Retinal pigment epithelial cell (primary cell): ENCODE measurements at places on chromosomes 5 and 9.

GRCh38 chr5:893137-893506 lies 438 bp downstream of the TRIP13 start:
- DNase-seq, result no peak

GRCh38 chr5:7753596-7753995 lies 97.3 kb downstream of the CFAP90 start:
- no peak for DNase-seq

DNA sequence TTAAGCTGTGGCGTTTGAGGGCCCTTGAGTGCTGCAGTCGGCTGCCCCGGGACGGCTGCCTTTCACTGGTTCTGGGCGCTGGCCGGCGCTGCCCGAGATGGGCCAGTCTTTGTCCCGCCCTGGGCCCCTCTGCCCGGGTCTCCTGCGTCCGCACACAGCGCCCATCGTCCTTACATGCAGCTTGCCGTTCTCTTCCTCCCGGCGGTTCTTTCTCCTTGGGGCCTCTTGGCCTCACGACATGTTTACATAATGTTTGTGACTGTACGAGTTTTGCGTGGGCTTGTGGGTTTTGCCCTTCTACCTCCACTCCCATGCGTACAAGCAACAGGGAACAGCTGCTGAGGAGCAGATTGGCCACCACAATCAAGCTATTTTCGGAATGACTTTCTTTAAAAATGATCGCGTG lies 618 bp downstream of the TNPO1 start:
- DNase-seq, result no peak

DNA sequence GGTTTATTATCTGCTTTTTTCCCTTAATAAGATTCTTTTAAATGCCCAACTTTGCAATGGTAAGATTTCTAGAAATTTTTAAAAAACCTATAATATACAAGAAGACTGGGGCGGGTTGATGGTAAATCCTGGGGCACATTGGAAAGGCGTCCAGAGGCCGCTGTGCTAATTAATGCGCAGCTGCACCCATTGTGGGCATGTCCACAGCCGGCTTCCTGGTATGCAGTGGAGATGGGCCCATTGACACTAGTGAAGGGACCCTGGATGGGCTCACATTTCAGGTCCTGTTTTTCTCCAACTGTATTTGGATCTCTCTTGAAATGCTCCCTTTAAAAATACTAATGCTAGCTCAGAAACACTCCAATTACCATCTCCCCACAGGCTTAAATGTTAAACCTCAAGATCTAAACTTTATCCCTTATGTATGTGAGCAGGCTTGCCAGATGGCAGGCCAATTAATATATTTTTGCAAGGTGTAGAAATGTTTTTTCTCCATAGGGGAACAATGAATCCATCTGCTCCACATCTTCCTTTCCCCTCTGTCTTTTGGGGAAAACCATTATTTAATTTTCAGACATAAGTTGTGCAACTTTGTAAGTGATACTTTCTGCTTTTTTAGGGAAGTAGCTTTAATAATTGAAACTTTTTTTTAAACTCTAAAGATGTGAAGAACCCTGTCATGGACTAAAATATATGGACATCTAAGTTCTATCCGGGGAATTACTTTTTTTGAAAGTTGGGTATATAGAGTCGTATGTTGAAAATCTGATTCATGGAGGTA lies 177.3 kb downstream of the CD180 start:
- DNase-seq, result no peak

GRCh38 chr5:139396691-139397090 lies 1.8 kb upstream of the PROB1 start:
- no peak for DNase-seq

- no peak for DNase-seq
Observed at GRCh38 chr5:177428574-177429217, 2.2 kb downstream of the GRK6 start.

GRCh38 chr5:144712090-144712489 lies 541.4 kb downstream of the KCTD16 start:
- DNase-seq, result no peak

- no peak for DNase-seq
Observed at GRCh38 chr5:74313896-74314295, 326.6 kb downstream of the ENC1 start.

GRCh38 chr5:170860818-170861666 lies 776 bp upstream of the RANBP17 start:
- no peak for DNase-seq

GRCh38 chr9:113906411-113907110 lies 30.5 kb downstream of the ZNF618 start:
- DNase-seq, result no peak

- no peak for DNase-seq
Observed at GRCh38 chr5:32388432-32389129, 56.0 kb downstream of the ZFR start.

DNA sequence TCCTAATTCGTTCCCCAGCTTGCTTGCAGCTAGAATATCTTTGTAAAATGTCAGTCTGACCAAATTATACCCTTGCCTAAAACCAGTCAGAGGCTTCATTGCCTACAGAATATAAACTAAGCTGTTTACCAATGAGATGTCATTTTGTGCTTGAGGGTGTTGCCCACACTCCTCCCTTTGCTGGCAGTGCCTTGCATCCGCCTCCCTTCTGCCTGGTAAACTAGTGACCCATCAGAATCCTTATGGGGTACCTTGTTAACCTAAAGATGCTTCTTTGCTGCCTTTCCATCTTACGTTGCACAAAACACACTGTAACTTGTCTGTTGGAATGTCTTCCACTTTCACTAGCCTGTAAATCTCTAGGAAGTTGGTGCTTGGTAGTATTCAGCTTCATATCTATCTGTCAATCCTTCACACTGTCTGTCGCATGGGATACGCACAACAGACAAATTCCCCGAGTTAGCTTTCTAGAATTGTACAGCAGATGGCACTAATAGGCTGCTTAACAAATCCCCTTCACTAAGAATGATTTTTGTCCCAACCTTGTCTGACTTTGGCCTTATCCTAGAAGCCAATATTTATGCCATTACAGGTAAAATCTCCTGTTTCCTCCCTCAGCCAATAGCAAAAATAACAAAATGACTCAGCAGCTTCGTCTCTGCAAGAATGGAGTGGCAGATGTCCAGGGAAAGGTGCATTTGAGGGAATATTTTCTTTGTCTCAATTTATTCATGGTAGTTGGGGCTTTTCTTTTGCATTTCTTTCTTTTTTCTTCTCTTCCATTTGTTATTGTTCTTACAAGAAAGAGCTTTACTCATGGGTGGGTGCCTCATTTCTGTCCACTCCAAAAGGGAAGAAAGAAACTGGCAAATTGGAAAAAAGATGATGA lies 3.0 kb downstream of the NUDT2 start:
- DNase-seq, result no peak

GRCh38 chr5:19977099-19977498 lies 10.9 kb downstream of the CDH18 start:
- no peak for DNase-seq

DNA sequence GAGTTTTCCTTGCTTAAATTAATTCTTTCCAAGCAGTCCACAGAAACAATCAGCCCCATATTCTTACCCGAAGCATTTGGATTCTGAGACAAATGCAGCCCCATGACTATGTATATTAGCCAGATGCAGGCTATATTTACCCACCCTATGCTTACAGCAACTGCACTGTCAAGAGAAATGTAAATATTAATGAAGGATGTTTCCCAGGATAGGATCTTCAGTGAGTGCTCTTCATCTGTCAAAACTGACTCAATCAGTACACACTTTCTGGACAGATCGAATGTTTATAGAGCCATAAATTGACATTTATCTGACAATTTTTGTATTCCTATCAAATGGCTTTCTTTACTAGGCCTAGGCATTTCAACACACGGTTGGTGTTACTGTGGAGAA lies 725.3 kb upstream of the SEMA6A start:
- DNase-seq, result no peak
